ENCODE measurements at places on chromosomes 7 and 10.

DNA sequence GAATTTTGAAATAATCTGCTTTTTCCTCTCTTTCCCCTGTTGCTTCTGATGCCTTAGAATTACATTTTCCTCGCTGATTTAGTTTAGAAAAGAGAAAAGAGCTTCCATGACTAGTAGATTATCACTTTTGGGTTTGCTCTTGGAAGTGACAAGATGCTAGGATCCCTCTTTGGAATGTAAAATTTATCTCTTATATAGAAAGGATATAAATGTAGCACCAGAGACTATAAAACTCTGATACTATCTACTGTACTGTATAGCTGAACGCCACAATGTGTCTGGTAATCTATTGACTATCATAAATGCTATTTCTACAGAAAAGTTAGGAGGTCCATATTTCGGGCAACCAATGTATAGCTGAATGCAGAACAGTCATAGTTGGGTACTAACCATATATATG, 1.1 kb upstream of the HDAC9 start:
- DNase-seq, result no peak

GRCh38 chr7:149624006-149624405, 126.4 kb upstream of the ZNF746 start:
- DNase-seq, result no peak

GRCh38 chr7:130982160-130982638, 248.2 kb upstream of the KLF14 start:
- no peak for DNase-seq

DNA sequence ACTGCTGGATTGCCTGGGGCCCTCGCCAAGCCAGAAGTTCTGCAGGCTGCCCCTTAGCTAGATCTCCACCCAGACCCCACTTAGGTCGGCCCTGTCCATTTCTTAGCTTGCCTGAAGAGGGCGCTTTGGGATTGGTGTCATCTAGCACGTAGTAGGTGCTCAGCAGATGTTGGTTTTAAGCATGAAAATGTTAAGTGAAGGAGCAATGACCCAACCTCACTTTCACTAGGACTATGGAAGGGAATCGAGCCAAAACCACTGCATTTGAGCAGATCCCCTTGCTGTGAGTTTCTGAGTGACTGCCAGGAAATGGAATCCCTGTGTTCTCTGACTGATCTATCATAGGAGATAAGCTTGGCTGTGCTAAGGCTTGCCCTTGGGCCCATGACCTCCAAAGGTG, 131.7 kb upstream of the EEPD1 start:
- no peak for DNase-seq

GRCh38 chr10:118754229-118754555, 578 bp downstream of the CACUL1 start:
- peak; percentile 17 for DNase-seq
